ENCODE measurements at places on chromosomes 3 and 15.

DNA sequence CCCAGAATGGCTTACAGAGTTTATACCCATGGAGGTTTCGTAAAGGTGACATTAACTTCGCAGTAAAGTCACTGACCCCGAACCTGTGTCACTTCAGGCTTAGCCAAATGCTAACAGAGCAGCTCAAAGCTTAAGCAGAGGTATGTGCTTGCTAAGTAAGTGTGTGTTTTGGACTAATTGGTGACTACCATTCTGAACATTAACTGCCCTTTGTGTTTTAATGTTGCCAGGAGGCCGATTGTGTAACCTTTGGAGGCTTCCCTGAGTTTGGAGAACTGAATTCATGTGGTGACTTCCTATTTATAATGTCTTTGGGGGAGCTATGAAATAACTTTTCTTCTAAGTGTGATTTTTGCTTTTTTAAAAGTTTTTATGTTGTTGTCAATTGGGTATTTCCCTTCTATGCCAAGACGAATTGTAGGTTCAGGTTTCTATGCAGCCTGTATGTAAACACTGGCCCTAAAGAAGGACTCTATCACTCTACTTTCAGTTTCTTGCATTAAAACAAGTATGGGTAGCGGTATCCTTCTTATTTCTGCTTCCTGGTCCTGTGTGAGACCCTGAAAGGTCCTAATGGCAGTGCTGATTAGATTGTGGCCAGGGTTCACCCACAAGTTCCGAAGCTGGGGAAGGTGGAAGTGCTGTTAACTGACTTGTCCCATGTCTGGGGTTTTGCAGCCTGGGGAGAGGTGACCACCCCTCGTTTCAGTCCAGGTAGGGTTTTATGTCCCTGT, 86.3 kb downstream of the IGF1R start:
- DNase-seq: no peak

DNA sequence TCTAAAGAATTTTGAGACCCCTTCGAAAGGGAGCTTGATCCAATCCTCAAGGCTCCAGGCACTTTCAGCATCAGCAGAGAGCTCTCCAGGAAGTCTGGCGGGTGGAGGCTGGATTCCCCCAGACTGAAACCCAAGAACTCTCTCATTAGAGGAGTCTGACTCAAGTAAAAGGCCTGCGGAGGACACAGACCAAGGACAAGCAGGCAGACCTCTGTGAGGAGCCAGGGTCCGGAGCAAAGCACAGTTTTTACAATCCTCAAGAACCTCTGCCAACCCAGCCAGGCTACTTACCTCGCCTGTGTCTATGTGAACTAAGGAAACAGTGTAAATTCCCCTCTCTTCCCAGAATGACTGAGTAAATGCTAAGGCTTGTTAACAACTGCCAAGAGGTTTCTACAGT, 86.2 kb downstream of the FBN1 start:
- no peak for DNase-seq

DNA sequence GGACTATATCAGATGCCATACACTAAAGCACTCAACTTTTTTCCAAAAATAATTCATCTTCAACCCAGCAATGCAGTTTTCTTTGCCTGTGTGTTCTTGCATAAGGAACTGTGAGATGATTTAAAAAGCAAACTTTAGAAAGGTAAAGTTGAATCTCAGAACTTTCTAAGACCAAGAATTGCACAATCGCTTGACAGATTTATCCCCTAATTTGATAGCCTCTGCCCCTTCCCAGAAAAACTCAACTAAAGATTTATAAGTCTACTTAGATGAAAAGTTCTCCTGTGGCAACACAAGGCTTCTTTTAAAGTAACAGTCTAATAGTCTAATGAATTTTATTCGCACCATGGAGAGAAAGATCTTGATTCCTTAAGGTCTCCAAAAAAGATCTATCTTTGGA, 259.3 kb downstream of the MAGI1 start:
- no peak for DNase-seq

- no peak for DNase-seq
Observed at GRCh38 chr15:89621547-89621946, 33.7 kb downstream of the KIF7 start.

- DNase-seq: no peak
Observed at GRCh38 chr15:43390723-43391122, 19.8 kb downstream of the TUBGCP4 start.

DNA sequence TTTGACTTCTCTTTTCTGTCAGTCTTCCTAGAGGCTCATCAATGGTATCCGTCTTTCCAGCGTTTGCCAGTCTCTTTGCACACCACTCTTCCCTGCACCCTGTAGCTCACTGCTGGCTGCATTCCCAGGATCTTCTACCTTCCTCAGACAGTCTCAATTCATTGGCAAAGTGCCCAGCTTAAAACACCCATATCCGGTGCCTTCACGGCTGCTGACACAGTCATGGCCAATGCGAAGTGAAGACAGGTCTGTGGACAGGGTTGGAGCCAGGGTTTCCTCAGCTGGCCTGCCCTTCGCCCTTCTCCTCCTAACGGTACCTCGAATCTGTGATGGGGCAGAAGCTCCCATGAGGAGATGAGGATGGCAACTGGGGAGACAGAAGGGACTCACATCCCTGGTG, 36.1 kb downstream of the PTH1R start:
- peak; percentile 81 for DNase-seq

GRCh38 chr15:99996660-99997059, 263.4 kb upstream of the LYSMD4 start:
- DNase-seq: no peak

- no peak for DNase-seq
Observed at GRCh38 chr3:195101001-195101583, 169.9 kb downstream of the XXYLT1 start.

All from mammary epithelial cell (primary cell).